HuH-7.5 (cell line): ENCODE measurements at places on chromosomes 11 and 22.

GRCh38 chr11:1375161-1375954 is 14.4 kb upstream of the BRSK2 start:
- DNase-seq, result no peak

DNA sequence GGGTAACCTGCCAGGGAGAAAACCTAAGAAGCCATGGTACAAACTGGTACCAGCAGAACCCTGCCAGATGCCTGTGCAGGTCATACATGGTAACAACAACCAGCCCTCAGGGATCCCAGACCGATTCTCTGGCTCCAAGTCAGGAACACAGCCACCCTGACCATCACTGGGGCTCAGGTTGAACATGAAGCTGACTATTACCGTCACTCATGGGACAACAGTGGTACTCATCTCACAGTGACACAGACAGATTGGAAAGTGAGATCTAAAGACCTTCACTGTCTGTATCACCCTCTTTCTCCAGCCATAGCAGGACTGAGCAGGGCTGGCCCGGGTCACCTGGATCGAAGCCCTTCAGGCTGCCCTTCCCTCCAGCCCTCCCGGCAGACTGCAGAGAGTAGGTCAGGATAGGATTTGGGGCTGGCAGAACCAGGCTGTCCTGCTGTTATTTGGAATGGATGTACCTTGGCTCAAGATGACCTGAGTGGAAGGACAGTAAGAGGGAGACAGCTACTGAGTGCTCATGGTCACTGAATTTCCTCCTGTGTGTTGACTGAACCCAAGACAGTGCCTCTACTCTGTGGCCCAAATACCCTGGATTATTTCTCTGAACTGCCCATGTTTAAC is 94.7 kb downstream of the GGTLC2 start:
- DNase-seq, result no peak

DNA sequence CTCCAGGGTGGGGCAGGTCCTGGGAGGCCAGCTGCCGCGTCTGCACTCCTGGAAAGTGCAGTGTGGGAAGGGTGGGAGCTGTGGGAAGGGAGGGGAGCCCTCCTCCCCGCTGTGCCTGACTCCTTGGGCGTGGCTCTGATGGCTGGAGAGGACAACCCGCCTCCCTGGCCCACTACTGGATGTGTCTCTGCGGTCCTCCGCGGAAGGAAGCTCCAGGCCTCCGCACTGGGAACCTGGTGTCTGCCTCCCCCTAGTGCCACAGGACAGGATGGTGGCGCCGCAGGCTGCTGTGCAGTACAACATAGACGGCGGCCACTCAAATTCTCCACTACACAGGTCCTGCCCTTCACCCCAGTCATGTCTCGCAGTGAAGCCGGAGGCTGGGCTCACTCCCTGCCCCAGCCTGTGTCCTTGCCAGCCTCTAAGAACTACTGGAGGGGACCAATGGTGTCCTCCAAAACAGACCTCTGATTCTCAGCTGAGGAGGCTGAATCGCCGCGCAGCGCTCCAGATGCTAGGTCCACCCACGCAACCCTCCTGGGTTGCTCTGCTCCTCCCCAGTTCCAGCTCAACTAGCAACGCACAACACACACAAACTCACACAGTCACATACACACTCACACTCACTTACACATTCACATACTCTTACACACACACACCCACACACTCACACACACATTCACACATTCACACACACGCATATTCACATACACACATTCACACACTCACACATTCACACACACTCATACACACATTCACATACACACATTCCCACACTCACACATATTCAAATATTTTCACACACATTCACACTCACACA is 12.4 kb upstream of the DSCAML1 start:
- DNase-seq, result peak; percentile 78

DNA sequence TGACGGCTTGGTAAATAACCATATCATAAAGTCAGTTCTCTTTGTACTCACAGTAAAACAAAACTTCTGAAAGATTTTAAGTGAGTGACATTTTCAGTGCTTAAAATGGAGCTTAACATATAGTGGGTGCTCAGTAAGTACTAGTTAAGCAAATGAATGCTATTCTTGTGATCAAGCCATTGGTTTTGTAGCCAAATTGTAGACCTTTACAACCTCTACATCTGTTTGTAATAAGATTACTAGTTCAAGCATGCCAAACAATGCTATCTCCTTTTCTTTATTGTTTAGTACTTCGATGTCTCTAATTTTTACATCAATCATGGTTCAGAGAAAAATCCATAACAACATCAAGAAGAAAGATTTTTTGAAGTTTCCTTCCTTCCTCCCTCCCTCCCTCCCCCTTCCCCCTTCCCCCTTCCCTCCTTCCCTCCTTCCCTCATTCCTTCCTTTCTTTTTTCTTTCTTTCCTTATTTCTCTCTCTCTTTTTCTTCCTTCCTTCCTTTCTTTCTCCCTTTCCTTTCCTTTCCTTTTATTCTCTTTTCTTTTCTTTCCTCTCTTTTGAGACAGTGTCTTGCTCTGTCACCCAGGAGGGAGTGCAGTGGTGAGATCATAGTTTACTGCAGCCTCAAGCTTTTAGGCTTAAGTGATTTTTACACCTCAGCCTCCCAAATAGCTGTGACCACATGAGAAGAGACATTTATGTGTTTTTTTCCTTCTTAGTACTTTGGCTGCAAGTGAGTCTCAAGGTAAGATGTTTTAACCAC is 5.7 kb upstream of the OR51B4 start:
- DNase-seq, result no peak

GRCh38 chr11:7416080-7416479 is 69.2 kb upstream of the OLFML1 start:
- no peak for DNase-seq
